NCI-H748 treated with DMSO at 0.1 percent for 48 hours (cell line): ENCODE measurements at places on chromosomes 7 and 10.

GRCh38 chr7:90605055-90605454, 8.9 kb downstream of the CDK14 start:
- DNase-seq, result no peak

- no peak for DNase-seq
Observed at GRCh38 chr10:27223964-27224363, 16.6 kb downstream of the ACBD5 start.

- no peak for DNase-seq
Observed at GRCh38 chr10:14385596-14386593, 55.2 kb upstream of the FRMD4A start.

- no peak for DNase-seq
Observed at GRCh38 chr7:16905300-16906044, 23.7 kb upstream of the AGR3 start.

GRCh38 chr10:6068422-6068821, 6.3 kb upstream of the IL2RA start:
- no peak for DNase-seq

GRCh38 chr7:150862356-150862755, 10.0 kb downstream of the AOC1 start:
- no peak for DNase-seq

GRCh38 chr7:11548532-11548931, 283.5 kb downstream of the THSD7A start:
- no peak for DNase-seq

DNA sequence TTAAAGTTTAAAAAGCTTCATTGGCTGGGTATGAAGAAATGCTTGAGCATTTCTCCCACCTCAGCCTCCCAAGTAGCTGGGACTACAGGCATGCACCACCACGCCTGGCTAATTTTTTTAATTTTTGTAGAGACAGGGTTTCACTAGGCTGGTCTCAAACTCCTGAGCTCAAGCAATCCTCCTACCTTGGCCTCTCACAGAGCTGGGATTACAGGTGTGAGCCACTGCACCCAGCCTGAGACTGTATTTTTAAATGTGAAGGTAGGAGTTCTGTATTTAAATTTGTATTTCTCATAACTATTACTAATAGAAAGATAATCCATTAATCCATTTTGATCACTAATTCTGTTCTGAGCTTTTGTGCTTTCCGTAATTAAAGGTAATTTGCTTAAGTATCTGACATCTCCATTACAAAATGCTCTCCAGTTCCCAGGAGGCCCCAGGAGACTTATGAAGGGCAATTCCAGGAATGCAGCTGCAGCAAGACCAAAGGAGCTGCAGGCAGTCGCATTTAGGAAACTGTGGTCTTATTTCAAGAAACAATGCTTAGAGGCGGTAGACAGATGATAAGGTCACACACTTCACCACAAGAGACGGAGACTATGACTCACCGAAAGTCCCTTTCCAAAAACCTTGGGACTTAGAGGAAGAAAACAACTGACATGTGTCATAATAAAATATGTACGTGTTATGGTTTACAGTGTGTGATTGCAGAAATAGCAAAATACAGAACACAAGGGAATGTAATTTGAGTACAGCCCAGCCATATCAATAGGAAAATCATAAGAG, 23.3 kb downstream of the YAE1 start:
- DNase-seq, result no peak

DNA sequence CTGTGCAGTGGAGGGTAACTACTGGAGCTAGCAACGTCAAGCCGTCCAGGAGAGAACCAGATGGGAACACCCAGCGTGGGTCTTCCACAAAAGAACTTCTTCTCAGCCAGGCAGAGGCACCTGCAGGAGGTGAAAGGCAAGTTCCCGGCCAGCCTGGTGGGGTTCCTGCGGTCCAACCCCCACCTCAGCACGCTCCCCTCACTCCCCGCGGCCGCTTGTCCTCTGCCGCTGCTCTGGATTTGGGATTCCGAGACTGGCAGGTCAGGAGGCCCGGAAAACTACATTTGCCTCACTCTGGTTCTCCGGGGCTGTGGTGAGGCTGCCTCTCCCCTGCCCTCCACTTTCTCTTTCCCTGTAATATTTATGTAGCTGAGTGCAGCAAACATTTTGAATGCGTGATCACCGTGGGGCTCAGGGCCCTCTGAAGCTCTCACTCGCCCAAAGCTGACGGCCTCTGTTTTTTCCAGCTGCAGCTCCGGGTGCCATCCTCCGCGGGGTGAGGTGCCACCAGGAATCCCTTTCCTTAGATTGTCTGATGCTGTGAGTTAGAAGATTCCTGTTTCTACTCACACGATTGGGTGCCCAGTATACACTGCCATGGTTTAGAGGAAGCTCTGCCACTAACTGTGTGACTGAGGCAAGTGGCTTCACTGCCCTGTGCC, 366.9 kb downstream of the DNAJB6 start:
- DNase-seq, result no peak
